ENCODE measurements at places on chromosomes 16 and 17. TPM values are rescaled to one million over a fixed set of nuclear protein-coding genes. Genes with fewer than 3 reads are reported as not detected.
A peak's percentile ranks its signal among the peaks of the same experiment; 100 is the strongest.

CNTD1 gene
- total RNA-seq = not detected

RNF112 gene
- total RNA-seq = 0.32 TPM

LLGL2 gene
- 13.5 TPM for total RNA-seq

KCNAB3 gene
- 9.9 TPM for total RNA-seq

CENPX gene
- total RNA-seq = 91.9 TPM

CTF1 gene
- total RNA-seq = 0.30 TPM

RHBDL3 gene
- 0.11 TPM for total RNA-seq

- no peak overlapping the region for H3K4me3 ChIP-seq
- no peak overlapping the region for H3K27ac ChIP-seq
- H3K4me1 ChIP-seq = no peaks in the 10 kb centered on the region
- no peak for DNase-seq
- no peaks in the 10 kb centered on the region for H3K36me3 ChIP-seq
- peaks cover 1% of the 10 kb centered on the region for H3K27me3 ChIP-seq
Measured at GRCh38 chr17:58432806-58433573, 15.7 kb upstream of the RNF43 start.

GRCh38 chr16:56221995-56222394 lies 30.7 kb downstream of the GNAO1 start:
- peaks cover 17% of the 10 kb centered on the region for H3K4me1 ChIP-seq
- H3K27ac ChIP-seq = no peak overlapping the region
- no peak for DNase-seq
- H3K4me3 ChIP-seq = no peak overlapping the region
- peaks cover 20% of the 10 kb centered on the region for H3K27me3 ChIP-seq

- no peak overlapping the region for H3K27ac ChIP-seq
- peaks cover 7% of the 10 kb centered on the region for H3K4me1 ChIP-seq
- H3K27me3 ChIP-seq = no peaks in the 10 kb centered on the region
- H3K4me3 ChIP-seq = no peak overlapping the region
- DNase-seq = no peak
- peaks cover 55% of the 10 kb centered on the region for H3K36me3 ChIP-seq
Measured at GRCh38 chr17:44398692-44399691, 9.5 kb upstream of the ITGA2B start.

- peak; percentile 7 for DNase-seq
- H3K4me3 ChIP-seq = no peak overlapping the region
- H3K27me3 ChIP-seq = no peaks in the 10 kb centered on the region
- peaks cover 30% of the 10 kb centered on the region for H3K4me1 ChIP-seq
Measured at GRCh38 chr17:83194761-83195329, 115.4 kb downstream of the METRNL start.

DNA sequence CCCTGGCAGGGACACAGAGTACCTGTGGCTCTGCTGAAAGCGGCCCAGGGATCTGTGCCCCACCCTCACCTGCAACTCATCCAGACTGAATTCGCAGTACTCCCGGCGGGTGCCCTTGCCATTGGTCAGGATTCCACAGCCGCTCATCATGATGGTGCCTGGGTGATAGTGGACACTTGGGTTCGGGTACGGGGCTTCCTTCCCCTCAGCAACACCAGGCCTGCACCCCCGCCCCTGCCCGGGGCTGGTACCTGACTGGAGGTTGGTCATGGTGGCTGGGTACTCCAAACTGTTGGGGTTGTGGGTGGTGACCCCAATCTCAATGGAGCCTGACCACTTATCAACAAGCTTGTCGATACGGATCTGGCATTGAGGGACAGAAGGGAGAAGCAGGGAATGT lies 2.9 kb downstream of the NEURL4 start:
- no peaks in the 10 kb centered on the region for H3K27me3 ChIP-seq
- H3K4me3 ChIP-seq = no peak overlapping the region
- peaks cover 14% of the 10 kb centered on the region for H3K4me1 ChIP-seq
- DNase-seq = no peak
- no peak overlapping the region for H3K27ac ChIP-seq

DNA sequence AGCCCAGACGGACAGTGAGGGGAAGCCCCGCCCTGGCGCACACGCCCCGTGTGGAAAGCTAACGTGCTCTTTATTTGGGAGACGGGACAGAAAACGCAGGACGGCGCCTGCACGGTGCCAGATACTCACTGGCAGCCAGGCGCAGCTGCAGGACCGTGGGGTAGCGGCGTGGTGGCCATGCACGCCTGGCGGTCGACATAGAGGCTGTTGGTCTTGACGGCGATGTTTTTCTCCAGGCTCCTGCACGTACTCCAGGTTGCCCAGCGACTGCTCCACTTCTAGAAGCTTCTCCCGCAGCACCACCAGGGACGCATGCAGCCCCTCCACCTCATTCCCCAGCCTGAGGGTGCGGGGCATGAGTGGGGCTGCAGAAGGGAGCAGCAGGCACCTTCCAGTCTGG lies 5.1 kb upstream of the C1QTNF8 start:
- DNase-seq = no peak
- no peak overlapping the region for H3K27ac ChIP-seq
- H3K36me3 ChIP-seq = no peaks in the 10 kb centered on the region
- H3K27me3 ChIP-seq = peaks cover 2% of the 10 kb centered on the region

GRCh38 chr17:64328036-64328858 lies 62.4 kb downstream of the PECAM1 start:
- H3K4me1 ChIP-seq = no peaks in the 10 kb centered on the region
- no peak overlapping the region for H3K4me3 ChIP-seq

DNA sequence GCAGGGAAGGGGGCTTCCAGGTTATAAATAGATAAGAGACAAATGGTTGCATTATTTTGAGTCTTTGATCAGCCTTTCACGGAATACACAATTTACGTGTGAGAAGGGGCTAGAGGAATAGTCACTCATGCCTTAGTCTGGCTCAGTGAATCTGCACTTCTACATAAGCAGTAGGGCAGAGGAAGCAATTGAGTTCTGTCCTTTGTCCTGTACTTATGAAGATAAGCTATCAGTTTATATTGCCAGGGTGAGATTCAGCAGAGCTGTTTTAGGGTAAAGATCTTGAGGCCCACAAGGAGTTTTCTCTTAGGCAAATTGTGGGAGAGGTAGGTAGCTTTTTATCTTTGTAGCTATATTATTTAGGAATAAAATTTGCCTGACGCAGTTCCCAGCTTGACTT lies 33.3 kb downstream of the TOM1L1 start:
- no peak for DNase-seq
- H3K27ac ChIP-seq = no peak overlapping the region
- H3K4me3 ChIP-seq = no peak overlapping the region
- H3K36me3 ChIP-seq = no peaks in the 10 kb centered on the region

- DNase-seq = no peak
- peaks cover 40% of the 10 kb centered on the region for H3K36me3 ChIP-seq
- peak overlapping the region; percentile 47 for H3K4me3 ChIP-seq
- peaks cover 51% of the 10 kb centered on the region for H3K4me1 ChIP-seq
- H3K27ac ChIP-seq = peak overlapping the region; percentile 72
- H3K27me3 ChIP-seq = no peaks in the 10 kb centered on the region
Measured at GRCh38 chr16:85569615-85570212, 43.4 kb upstream of the GSE1 start.

- no peak overlapping the region for H3K4me3 ChIP-seq
- no peak overlapping the region for H3K27ac ChIP-seq
- H3K27me3 ChIP-seq = peaks cover 37% of the 10 kb centered on the region
- peaks cover 8% of the 10 kb centered on the region for H3K4me1 ChIP-seq
- no peak for DNase-seq
Measured at GRCh38 chr17:50115756-50116155, 14.2 kb downstream of the SAMD14 start.

DNA sequence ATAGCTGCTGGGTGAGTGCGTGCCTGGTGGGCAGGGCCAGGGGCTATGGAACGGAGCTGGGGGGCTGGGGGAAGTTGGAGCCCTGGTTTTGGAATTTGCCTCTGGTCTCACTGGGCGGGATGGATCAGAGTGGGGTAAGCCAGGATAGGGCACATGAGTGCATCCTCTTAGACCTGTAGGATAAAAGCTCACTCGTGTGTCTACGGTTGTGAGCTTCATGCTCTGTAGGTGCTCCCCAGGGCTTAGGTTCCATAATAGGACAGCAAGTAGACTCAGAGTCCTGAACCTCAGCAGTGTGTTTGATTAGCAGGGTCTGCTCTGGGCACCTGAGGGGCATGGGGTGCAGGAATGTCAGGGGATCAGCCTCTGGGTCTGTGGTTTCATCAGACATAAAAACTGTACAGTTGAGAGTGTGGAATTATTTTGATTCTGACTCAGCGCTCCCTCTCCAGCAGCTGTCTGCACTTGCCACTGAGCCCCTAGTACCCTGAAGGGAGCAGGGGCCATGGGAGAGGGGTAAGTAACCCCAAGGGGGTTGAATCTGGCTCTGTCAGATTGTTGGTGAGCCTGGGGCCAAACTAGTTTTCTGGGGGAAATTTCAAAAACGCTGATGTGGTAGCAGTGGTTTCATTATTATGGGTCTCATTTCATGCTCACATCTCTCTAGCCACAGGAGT lies 84.2 kb upstream of the LGALS9 start:
- H3K27me3 ChIP-seq = peaks cover 2% of the 10 kb centered on the region
- peaks cover 61% of the 10 kb centered on the region for H3K4me1 ChIP-seq
- DNase-seq = no peak
- peak overlapping the region; percentile 48 for H3K4me3 ChIP-seq

- H3K36me3 ChIP-seq = no peaks in the 10 kb centered on the region
- DNase-seq = no peak
- H3K27ac ChIP-seq = no peak overlapping the region
- H3K4me3 ChIP-seq = no peak overlapping the region
Measured at GRCh38 chr16:65937455-65937854, 429.0 kb upstream of the CDH5 start.

DNA sequence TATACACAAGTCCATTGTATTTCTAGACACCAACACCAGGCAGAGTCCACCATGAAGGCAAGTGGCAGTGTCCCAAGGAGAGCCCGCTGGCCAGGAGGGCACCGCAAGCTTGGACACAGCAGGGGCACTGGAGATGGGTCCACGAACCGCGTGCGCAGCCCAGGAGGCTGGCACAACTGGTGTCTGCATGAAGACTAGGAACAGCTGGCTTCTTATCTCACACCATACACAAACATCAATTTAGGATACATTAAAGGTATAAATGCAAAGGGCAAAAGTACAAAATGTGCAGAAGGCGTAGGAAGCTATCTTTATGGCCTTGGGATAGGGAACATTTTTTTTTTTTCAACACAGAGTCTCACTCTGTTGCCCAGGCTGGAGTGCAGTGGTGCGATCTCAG lies 52.4 kb downstream of the ANKRD11 start:
- H3K27ac ChIP-seq = no peak overlapping the region
- H3K4me1 ChIP-seq = peaks cover 80% of the 10 kb centered on the region
- peaks cover 34% of the 10 kb centered on the region for H3K36me3 ChIP-seq
- H3K4me3 ChIP-seq = no peak overlapping the region
- H3K27me3 ChIP-seq = no peaks in the 10 kb centered on the region

DNA sequence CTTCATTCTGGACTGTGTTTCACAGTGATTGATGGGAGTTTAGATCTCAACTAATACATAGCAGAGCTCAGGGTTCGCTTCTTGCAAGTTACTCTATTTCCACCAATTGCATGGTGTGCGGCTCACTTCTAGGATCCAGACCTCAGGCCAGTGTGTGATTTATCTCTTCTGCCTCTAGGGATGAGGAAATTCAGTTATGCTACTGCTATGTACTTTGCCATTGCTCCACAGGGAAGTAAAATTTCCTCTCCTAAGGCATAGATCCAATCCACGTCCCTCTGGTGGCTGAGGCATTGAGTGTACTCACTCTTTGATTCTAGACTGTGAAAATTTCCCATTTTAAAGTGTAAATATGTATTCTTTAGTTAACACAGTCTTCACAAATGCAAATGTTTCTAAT lies 214.1 kb downstream of the HS3ST3B1 start:
- no peaks in the 10 kb centered on the region for H3K36me3 ChIP-seq
- no peak overlapping the region for H3K4me3 ChIP-seq
- H3K4me1 ChIP-seq = no peaks in the 10 kb centered on the region
- DNase-seq = no peak
- no peaks in the 10 kb centered on the region for H3K27me3 ChIP-seq

GRCh38 chr16:50188619-50189136 lies 35.6 kb downstream of the TENT4B start:
- no peaks in the 10 kb centered on the region for H3K36me3 ChIP-seq
- H3K27me3 ChIP-seq = no peaks in the 10 kb centered on the region
- no peak overlapping the region for H3K4me3 ChIP-seq
- H3K27ac ChIP-seq = no peak overlapping the region
- peaks cover 7% of the 10 kb centered on the region for H3K4me1 ChIP-seq

GRCh38 chr17:41150026-41150425 lies 401 bp upstream of the KRTAP4-5 start:
- H3K4me3 ChIP-seq = no peak overlapping the region
- H3K4me1 ChIP-seq = no peaks in the 10 kb centered on the region
- H3K27me3 ChIP-seq = peaks cover 8% of the 10 kb centered on the region
- H3K36me3 ChIP-seq = no peaks in the 10 kb centered on the region

GRCh38 chr16:11133344-11133943 lies 122.6 kb downstream of the SOCS1 start:
- H3K36me3 ChIP-seq = peaks cover 54% of the 10 kb centered on the region
- peak; percentile 20 for DNase-seq
- H3K4me3 ChIP-seq = no peak overlapping the region
- peak overlapping the region; percentile 92 for H3K27ac ChIP-seq
- peaks cover 83% of the 10 kb centered on the region for H3K4me1 ChIP-seq
- H3K27me3 ChIP-seq = no peaks in the 10 kb centered on the region

- no peak overlapping the region for H3K4me3 ChIP-seq
- H3K4me1 ChIP-seq = no peaks in the 10 kb centered on the region
- peaks cover 3% of the 10 kb centered on the region for H3K36me3 ChIP-seq
- H3K27ac ChIP-seq = no peak overlapping the region
Measured at GRCh38 chr16:2081201-2082084, 33.7 kb downstream of the TSC2 start.

DNA sequence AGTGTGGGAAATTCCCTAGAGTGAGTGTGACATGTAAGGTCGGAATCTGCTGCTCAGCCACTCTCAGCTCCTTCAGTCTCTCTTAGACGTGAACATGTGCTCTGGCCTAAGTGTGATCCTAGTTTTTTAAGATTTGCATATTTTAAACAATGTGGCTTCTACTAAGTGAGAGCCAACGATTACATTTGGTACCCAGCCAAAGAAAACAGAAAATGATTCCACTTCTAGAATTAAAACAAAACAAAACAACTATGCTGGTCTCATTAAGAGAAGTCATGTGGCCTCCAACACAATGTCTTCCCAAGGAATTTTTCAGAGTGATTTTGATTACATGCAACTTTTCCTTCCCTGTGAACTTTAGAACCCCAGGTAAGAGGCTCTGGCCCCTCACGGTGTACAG lies 10.1 kb downstream of the TMEM238L start:
- no peak overlapping the region for H3K4me3 ChIP-seq
- no peak overlapping the region for H3K27ac ChIP-seq
- no peaks in the 10 kb centered on the region for H3K27me3 ChIP-seq
- no peak for DNase-seq
- no peaks in the 10 kb centered on the region for H3K36me3 ChIP-seq

DNA sequence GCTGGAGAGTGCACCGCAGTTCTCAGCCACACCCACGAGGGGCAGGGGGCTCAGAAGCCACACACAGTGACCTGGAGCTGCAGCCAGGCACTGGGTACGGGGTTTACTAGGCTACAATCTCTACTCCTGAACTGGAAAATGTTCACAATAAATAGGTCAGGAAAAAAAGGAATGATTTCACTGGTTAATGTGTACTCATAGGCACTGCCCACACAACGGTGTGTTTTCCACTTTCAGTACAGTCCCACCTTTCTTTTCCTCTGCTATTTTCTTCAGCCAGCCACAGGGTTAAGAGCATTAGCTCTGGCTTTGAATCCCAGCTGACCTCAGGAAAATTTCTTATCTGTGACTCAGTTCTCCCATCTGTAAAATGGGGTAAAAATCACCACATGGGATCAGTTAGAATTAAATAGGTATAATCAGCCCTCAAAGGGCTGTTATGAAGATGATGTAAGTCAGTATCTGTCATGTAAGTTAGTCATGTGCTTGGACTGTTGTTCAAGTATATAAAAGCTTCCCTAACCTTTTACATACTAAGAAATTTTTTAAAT lies 35.7 kb downstream of the ZCCHC14 start:
- peaks cover 9% of the 10 kb centered on the region for H3K36me3 ChIP-seq
- peaks cover 26% of the 10 kb centered on the region for H3K4me1 ChIP-seq
- DNase-seq = no peak
- no peak overlapping the region for H3K4me3 ChIP-seq
- peak overlapping the region; percentile 69 for H3K27ac ChIP-seq
- H3K27me3 ChIP-seq = no peaks in the 10 kb centered on the region
